ENCODE measurements at places on chromosomes 2 and 18. TPM values are rescaled to one million over a fixed set of nuclear protein-coding genes. Genes with fewer than 3 reads are reported as not detected.

DNA sequence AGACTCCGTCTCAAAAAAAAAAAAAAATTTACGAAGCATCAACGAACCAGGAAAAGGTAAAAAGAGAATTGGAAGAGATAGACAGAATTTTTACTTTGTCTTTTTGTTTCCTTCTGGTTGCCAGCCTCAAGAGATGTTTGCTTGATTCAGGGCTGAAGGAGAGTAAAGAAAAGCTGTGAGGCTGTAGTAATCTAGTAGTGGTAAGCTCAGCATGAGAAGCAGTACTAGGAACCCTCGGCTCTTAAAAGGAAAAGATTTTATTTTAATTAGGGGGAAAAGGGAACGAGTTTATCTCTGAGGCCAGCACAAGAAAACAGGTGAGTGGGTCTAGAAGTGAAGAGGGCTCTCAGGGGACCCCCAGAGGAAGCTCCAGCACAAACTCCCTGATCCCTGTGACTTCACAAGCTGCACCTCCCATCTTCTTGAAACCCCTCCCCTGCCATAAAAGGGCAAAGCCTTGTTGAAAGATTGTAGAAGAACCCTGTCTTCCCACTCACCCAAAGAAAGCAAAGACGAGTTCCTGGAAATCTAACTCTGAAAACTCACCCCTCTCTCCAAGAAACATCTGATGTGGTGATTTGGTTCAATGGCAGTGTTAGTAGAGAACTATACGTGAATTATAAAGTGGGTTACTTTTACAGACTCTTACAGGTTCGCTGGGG is 8.6 kb downstream of the RBMS1 start:
- no peak for DNase-seq

The GPR39 gene
- total RNA-seq: 3.2 TPM

DNA sequence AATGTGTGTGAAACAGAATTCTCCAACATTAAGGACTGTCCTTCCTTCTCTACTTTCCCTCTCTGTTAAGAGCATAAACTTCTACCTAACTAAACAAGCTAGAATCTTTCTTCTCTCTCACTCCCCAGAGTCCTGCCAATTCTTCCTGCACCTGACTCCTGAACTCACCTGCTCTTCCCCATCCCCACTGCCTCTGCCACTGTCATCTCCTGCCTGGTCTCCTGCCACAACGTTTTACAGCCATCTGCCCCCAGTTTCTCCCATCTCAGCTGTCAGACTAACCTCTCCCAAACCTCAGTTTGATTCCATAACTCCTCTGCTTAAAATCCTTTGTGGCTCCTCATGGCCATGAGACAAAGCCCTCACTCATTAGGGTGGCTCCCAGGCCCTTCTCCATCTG is 288.3 kb upstream of the FBXO11 start:
- no peak for DNase-seq

The DSG2 gene
- 2.6 TPM for total RNA-seq

- no peak for DNase-seq
Measured at GRCh38 chr2:240465765-240466578, 30.5 kb downstream of the GPC1 start.

DNA sequence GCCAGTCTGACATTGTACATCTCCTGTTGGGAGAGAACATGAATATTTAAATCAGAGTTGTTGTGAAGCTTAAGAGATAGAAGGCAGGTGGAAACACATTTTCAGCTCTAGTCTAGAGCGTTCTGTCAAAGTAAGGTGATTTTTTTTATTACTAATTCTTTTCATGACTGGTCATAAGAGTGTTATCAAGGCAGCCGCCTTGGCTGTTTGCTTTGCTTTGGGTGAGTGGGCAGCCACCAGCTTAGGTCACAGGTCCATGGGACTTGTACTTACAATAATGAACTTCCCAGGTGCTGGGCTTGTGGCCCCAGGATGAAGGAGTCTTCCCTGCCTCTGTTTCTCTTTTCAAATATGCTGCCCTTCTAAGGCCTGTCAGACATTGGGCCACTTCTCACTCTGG is 256.3 kb downstream of the SRBD1 start:
- no peak for DNase-seq

DNA sequence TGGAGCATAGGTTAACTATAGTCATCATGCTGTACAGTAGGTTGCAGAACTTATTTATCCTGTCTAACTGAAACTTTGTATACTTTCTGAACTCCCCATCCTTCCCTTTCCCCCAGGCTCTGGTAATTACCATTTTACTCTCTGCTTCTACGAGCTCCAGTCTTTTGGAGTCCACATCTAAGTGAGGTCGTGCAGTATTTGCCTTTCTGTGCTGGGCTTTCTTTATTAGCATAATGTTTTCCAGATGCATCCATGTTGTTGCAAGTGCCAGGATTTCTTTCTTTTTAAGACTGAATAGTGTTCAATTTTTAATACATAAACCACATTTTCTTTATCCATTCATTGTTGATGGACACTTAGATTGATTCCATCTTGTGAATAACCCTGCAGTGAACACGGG is 464.1 kb downstream of the TGIF1 start:
- no peak for DNase-seq

DNA sequence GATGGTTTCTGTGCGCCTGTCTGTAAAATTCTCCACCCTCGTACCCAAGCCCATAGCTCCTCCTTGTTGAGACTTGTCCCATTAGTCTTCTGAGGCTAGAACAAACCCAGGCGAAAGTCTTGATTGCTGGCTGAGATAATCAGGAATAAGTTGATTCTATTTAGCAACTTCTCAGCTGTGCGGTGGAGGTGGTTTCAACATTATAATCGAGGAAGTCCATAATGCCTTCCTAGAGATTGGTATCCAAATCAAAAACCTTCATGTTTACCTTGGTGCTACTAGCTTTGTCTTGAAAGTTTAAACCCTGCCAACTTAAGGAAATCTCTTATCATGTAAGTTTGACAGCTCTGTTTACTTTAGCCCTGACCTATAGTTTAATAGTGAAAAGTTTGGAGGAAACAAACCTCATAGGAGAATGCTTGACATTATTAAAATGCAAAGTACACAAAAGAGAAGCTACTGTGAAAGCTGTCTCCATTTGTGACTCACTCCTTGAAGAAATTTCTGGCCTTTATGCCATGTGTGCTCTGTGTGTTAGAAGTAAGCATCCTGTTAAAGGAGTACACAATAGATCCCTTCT is 36.6 kb upstream of the DSC1 start:
- DNase-seq: no peak

The TFCP2L1 gene
- total RNA-seq: not detected

The HOXD12 gene
- not detected for total RNA-seq

DNA sequence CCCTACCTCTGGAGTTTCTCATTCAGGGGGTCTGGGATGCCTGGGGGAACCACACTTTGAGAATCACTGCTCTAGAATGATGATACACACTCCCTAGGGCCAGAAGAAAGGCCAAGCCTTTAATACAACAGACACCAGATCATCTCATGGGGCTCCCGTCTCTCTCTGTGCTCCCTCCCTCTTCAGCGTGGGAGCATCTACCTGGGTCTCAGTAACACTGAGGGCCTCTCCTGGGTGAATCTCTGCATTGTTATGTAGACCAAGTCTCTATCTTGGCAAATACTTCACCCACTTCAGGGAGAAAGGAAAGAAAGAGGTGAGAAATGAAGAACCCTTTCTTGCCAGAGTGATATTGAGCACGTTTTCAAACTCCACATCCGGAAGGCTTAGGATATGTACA is 146.8 kb upstream of the MSH6 start:
- no peak for DNase-seq

DNA sequence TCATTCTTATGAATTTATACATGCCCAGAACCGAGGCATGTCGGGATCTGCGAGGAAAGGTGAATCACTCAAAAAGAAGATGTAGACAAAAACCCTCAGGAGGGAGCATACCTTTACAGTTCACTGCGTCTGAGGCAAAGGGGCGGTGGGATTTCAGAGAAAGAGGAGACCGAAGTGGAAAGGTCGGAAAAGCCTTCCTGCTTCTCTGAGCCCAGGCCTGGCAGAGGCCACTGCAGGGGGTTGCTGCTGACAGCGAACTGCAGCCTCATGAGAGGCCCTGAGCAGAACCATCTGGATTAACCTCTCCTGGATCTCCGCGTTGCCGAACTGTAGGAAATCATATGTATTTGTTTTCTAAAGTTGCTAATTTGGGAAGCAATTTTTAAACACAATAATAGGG is 713.1 kb upstream of the SOX11 start:
- DNase-seq: no peak

DNA sequence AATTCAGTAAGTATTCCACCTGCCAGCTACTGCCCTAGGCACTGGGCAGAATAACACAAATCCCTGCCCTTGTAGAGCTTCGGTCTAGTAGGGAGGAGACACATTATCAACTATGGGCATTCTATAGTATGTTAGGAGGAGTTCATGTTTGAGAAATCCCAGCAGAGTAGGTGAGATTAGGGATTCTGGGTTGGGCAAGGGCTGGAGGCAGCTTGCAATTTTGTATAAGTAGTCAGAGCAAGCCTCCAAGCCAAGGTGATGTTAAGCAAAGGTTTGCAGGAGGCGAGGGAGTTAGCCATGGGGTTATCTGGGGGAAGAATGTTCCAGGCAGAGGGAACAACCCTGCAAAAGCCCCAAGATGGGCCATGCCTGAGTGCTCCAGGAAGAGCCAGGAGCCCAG is 187.9 kb upstream of the HS6ST1 start:
- DNase-seq: no peak

The MC5R gene
- total RNA-seq: not detected

DNA sequence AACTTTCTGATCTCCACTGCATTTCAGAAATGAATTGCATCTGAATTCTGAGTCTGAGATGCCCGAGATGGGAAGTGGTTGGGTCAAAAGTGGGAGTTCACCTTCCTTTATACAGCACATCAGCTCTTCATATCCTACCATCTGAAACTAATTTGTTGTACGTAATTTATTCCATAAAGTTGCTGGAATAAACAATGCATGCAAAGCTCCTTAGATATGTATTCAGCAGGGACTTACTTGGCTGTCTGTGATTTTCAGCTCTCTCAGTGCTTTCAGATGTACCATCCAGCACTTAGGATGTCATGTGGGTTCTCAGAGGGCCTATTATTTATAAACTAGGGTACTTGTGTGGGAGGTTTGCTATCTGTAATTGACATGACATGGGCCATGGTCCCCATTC is 46.9 kb upstream of the EFEMP1 start:
- DNase-seq: no peak

DNA sequence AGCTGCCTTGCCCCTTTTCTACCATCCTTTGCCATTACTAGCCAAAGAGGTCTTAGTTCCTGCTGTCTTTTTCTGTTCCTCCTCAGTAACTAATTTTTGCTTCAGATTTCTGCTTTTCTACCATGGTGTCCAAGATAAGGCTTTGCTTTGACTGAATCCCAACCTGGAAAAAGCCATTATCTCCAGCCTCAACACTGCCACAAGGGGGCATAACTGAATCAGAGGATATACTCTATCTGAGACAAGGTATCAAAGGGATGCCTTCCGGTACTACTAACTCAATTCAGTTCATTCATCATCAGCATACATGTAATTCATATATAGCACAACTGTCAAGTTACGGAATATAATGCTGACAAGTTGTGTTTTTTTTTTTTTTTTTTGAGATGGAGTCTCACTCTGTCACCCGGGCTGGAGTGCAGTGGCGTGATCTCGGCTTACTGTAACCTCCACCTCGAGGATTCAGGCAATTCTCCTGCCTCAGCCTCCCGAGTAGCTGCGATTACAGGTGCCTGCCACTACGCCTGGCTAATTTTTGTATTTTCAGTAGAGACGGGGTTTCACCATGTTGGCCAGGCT is 11.4 kb downstream of the OSGEPL1 start:
- peak; percentile 39 for DNase-seq

The TEX44 gene
- not detected for total RNA-seq

DNA sequence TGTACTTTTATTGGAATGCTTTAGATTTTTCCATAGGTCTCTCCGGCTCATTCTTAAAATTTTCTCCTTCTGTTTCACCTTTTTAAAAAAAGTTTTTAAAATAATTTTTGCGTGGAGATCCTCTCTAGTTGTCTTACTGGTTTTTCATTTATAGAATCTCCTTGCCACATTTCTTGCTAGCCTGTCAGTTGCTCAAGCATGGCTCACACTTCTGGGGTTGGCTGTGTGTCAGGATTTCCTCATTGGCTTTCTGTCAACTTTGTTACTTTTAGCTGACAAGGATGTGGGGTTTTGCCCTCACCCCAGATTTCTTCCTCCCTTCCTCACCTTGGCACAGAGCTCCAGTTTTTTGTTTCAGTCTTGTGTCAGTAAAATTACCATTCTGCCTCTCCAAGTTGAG is 124.6 kb downstream of the ZNF407 start:
- DNase-seq: no peak

- peak; percentile 58 for DNase-seq
Measured at GRCh38 chr2:219119422-219120043, 41.1 kb downstream of the NHEJ1 start.

The FIGN gene
- 1.6 TPM for total RNA-seq

The NIF3L1 gene
- total RNA-seq: 22.9 TPM

GRCh38 chr18:2897448-2898185 is 50.8 kb downstream of the EMILIN2 start:
- DNase-seq: no peak

The SLC8A1 gene
- total RNA-seq: 98.9 TPM

The LOXHD1 gene
- under 0.01 TPM for total RNA-seq

DNA sequence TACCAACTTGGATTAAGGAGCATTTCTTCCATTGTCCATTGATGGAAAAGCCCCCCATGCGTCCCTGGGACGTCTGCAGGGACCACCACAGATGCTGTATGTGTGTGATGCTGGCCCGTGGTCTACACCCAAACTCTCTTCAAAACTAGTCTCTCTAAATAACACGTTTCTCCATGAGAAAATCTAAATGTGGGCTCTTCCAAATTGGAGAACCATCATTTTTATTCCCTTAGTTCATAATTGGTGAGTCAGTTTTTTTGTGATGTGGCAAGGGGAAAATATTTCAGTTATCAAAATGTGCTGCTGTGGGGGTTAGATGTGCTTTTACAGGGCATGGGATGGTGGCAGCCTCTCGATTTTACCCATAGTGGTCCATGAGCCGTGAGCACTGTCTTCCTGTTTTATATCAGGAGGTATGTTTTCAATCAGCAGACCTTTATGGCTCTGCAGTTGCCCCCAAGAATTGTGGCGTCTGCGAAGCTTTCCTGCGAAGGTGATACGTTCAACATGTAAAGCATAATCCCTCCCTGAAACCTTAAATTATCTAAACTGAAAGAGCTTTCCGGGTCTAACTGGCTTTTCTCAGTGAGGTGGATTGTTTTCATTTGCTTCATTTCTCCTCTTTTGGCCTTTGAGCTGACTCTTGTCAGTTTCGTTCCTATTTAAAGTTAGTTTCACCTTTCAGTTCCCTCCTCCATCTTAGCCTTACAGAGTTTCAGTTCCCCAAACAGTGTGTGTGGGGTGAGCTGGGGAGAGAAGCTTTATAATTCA is 78.4 kb downstream of the SETBP1 start:
- DNase-seq: no peak

The CNTNAP5 gene
- total RNA-seq: not detected

DNA sequence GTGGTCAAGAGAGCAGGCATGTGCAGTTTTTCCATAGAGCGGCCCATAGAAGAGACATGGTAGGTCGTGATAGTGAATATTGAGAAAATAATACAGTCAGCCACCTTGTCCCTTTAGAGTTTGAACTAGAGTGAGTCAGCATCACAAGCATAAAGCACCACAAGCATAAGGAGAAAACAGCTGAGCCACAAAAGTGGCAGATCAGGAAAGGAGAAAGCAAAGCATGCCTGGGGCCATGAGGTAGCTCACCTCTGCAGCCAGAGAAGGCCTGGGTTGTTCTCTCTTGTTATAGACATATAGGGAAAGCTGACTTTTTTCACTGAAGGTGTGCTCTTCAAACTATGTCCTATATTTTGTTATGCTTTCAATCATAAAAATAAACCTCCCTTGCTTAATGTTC is 879.0 kb downstream of the DSC3 start:
- no peak for DNase-seq

GRCh38 chr2:18242716-18243115 is 317.7 kb downstream of the RDH14 start:
- no peak for DNase-seq

The CCL20 gene
- total RNA-seq: 0.43 TPM

All from fibroblast of villous mesenchyme (primary cell).